ENCODE measurements at places on chromosomes 2 and 18.

- peak; percentile 98 for DNase-seq
Measured at GRCh38 chr2:30371772-30372373, 75.2 kb upstream of the LCLAT1 start.

DNA sequence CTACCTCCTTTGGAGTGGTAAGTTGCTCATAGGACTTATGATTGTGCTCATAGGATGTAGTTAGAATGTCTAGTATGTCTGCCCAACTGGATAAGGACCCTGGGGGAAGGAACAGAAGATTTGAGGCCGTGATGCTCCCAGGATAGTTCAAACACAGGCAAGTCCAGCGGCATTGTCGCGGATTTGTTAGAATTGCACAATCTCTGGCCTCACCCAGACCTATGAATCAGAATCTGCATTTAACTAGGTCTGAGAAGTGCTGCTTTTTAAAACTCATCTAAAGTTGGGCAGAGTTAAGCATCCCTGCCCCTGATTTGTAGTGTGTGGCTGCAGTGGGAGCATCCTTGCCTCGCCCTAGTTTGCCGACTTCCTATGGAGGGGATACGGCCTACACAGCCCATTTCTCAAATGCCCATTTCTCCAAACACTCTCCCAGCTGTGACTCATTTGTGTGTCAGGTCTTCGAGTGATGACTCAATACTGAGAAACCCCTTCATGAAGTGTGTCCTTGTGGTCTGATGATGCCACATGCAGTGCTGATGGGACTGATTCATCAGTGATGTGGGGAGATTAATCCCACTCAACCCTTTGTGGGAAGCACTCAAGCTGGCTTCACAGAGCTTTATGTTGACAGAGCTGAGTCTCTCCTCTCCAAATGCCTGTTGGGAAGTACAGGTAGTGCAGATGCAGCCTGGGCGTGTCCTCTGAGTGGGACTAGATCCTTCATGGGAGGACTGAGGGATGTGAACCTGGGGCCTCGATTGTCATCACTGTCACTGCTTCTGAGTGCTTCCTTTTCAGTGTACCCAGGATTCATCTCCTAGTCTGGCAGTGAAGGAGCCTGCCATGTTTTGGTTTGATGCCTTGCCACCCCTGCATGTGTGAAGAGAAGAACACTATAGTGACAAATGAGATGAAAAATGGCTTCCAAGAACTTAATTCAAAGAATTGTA lies 18.7 kb downstream of the SMIM21 start:
- peak; percentile 96 for DNase-seq

DNA sequence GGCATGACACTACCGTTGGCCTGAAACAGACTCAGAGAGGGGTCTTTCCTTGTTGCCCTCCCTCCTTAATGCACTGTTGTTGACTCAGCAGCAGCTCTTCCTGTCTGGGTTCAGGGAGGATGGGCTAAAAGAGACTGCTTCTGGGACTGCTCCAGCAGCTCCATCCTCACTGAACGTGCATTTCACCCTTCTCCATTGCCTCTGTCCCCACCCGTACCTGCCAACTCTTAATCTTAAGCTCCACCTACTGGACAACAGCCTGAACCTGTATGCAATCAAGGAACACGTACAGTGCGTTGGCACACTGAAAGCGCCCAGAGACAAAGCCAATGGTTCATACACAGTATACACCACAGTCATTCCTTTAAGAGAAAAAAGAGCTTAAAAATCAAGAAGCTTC lies 230.8 kb upstream of the RAB6C start:
- DNase-seq: no peak

DNA sequence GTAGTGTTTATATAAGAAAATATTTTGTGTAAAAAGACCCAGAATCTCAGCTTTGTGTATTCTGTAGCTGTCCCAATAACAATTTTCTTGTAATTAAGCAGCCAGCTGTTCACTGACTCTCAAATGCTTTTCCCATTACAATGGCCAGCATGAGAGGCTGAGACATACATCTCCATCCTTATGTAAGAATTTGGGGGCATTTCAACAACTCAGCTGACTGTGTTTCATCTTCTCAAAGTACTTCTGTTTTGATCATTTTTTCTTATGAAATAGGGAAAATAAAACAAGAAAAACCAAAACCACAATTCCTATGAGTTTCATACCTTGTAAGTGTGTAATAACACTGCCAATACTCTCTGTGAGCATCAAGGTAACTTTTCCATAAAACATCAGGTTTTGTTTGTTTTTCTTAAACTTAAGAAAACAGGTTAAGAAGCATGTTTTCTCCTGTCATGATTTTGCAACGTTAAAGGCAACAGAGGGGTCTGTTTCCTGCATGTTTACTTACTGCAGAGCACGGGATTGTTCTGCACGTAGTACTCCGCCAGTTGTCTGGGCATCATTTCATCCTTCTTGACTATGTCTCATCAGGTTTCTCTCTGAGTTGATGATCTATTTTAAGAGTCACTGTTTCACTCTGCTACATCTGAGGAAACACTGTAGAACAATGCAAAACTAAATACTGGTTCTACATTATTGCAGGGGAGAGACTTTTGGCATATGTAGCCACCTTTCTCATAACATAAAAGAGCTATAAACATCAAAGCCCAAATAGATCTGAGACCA lies 62.9 kb upstream of the CYRIA start:
- no peak for DNase-seq

GRCh38 chr2:174053355-174054151 lies 88.4 kb upstream of the SP3 start:
- no peak for DNase-seq

- no peak for DNase-seq
Measured at GRCh38 chr2:237444071-237444470, 30.1 kb upstream of the COL6A3 start.

GRCh38 chr2:100759901-100760300 lies 60.0 kb upstream of the NPAS2 start:
- peak; percentile 45 for DNase-seq

DNA sequence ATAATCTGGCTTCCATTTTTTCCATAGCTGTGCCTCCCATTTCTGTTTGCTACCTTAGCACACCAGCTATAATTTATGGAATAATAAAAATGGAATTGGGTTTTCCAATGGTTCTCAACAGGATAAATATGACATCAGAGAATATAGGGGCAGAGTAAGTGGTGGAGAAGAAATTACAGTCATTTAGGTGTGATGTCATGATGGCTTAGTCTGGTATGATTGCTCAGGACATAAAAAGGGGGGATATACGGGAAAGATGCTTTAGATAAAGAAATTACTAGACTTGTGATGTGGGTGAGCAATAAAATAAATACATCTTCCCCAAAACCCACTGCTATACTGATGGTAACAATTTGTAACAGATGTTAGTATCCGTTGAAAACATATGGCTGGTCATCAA lies 21.6 kb upstream of the KIF5C start:
- no peak for DNase-seq

DNA sequence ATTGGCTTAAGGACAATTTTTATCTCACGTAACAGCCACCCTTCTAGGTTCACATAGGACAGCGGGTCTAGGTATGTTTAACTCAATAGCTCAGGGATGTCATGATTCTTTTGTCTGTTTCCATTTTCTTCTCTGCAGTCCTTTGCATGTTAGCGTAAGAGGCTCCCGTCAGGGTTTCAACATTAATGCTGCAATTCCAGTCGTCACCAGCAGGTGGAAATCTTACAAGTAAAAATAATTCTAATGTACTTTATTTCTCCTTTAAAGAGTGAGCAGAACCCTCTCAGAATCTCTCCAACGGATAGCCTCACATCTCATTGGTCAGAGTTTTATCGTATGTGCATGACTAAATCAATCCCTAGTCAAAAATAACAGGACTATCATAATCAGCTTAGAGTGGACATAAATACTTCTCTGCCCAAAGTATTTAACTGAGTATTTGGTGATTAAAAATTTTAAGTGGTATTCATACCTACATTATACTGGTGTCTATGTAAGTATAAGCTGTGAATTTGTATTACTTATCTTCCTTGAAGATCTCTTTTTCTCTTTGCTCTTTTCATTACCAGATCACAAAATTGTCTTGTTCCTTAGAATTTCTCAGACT lies 487.2 kb upstream of the GCFC2 start:
- peak; percentile 66 for DNase-seq

GRCh38 chr2:46334389-46335271 lies 37.4 kb downstream of the EPAS1 start:
- DNase-seq: peak; percentile 99

DNA sequence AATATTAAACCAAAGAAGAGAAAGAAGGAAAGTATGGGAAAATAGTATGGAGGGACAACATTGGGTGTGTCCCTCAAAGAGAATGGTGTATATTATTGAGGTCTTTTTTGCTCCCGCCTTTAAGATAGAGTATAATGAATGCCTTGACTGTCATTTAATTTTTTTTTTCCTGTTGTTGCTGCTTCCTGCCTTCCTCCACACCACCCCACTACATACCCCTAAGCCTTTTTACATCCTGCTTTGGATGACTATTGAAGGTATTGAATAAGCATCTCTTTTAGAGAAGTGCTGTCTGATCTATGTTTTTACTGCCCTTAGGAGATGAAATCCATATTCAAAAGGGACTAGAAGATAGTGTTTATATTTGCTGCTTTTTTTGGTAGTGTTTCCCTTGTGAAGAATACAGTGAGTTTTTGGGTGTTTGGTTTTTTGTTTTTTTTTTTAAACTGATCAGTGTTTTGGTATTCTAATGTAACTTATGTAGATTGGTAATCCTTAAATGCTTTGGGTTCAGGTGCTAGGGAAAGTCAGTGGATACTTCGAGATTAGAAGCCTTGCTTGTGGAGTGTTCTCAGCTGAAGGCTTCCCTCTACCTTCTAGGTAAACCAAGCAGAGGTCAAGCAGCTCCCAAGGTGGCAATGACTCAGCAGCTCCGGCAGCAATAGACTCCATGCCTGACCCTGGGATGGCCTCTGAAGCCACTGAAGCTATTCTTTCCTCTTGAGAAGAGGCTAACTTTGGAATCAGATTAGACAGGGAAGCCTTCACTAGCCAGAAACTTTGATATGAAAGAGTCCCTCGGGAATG lies 5.0 kb downstream of the FZD7 start:
- no peak for DNase-seq

GRCh38 chr2:191806396-191806795 lies 40.5 kb downstream of the CAVIN2 start:
- DNase-seq: peak; percentile 18

GRCh38 chr2:32009516-32010256 lies 1.1 kb downstream of the MEMO1 start:
- DNase-seq: peak; percentile 21

GRCh38 chr18:11909591-11910026 lies 1.5 kb upstream of the MPPE1 start:
- peak; percentile 59 for DNase-seq

- DNase-seq: no peak
Measured at GRCh38 chr2:226420646-226421045, 379.0 kb downstream of the IRS1 start.

GRCh38 chr2:157899125-157899839 lies 23.2 kb upstream of the ACVR1 start:
- no peak for DNase-seq

- no peak for DNase-seq
Measured at GRCh38 chr2:19784456-19784855, 117.3 kb downstream of the TTC32 start.

- no peak for DNase-seq
Measured at GRCh38 chr2:240919161-240919781, 13.1 kb downstream of the CROCC2 start.

DNA sequence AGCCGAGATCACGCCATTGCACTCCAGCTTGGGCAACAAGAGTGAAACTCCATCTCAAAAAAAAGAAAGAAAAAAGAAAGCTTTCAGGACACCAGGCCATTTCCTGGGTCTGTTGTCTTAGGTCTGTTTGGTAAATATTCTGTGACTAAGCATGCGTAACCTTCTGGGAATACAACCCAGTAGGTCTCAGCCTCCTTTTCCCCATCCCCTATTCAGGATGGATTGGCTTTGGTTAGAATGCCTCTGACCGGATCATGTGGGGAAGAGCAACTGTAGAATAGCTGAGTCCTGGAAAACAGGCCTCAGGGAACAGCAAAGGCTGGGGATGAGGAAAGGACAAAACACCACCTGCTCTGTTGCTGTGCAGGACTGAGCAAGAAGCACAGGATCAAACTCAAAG lies 1.6 kb upstream of the PDCL3 start:
- no peak for DNase-seq

GRCh38 chr2:58851598-58851997 lies 610.5 kb upstream of the FANCL start:
- DNase-seq: peak; percentile 1

DNA sequence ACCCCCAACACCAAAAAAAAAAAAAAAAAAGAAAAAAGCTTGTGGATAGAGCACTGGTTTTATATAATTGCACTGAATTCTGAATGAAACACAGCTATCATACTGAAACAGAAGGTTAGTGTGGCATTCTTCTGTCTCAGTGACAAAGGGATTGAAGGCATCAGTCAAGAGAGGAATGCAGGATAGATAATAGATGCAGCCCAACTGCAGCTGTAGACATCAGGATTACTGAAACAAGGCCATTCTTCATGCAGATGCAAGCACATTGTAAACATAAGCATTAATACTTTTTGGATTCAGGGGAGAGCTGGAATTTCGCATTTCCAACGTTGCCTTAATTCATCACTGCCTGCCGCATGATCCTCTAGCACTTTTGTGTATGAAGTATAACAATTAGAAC lies 897.4 kb upstream of the KLHL29 start:
- DNase-seq: no peak

GRCh38 chr2:12935222-12935621 lies 218.5 kb downstream of the TRIB2 start:
- no peak for DNase-seq

- no peak for DNase-seq
Measured at GRCh38 chr2:51232027-51232426, 200.1 kb upstream of the NRXN1 start.

GRCh38 chr2:47654790-47655562 lies 128.0 kb upstream of the MSH6 start:
- DNase-seq: no peak

GRCh38 chr2:134682726-134683125 lies 36.1 kb downstream of the TMEM163 start:
- DNase-seq: no peak

GRCh38 chr2:112491946-112492345 lies 10.0 kb downstream of the TTL start:
- DNase-seq: no peak

GRCh38 chr18:10184776-10185175 lies 269.7 kb upstream of the APCDD1 start:
- DNase-seq: no peak

- no peak for DNase-seq
Measured at GRCh38 chr2:1758774-1759610, 14.7 kb upstream of the PXDN start.

GRCh38 chr2:240329116-240329665 lies 106.3 kb upstream of the GPC1 start:
- no peak for DNase-seq

- peak; percentile 38 for DNase-seq
Measured at GRCh38 chr2:64488050-64488974, 34.4 kb downstream of the LGALSL start.

DNA sequence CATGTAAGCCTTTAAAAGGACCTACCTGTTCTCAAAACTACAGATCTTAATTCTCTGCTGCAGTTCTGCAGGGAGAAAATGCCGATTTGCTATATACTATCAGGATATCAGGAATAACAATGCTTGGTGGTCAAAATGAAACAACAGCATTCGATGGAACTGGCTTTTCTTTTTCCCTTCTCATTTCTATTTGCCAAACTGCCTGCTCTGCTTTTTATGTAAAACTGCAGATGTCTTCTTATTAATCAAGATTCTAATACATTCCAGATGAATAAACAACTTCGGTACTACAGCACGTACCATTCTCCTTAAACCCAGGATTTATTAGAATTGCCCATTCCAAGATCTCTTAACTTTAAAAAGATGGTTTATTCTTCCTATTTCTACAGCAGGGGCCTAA lies 100.9 kb downstream of the ZNF521 start:
- DNase-seq: peak; percentile 51

All from AG10803 (cell line).